ENCODE measurements at places on chromosomes 3 and 15.

- DNase-seq: no peak
Measured at GRCh38 chr3:98971169-98971681, 69.7 kb upstream of the DCBLD2 start.

DNA sequence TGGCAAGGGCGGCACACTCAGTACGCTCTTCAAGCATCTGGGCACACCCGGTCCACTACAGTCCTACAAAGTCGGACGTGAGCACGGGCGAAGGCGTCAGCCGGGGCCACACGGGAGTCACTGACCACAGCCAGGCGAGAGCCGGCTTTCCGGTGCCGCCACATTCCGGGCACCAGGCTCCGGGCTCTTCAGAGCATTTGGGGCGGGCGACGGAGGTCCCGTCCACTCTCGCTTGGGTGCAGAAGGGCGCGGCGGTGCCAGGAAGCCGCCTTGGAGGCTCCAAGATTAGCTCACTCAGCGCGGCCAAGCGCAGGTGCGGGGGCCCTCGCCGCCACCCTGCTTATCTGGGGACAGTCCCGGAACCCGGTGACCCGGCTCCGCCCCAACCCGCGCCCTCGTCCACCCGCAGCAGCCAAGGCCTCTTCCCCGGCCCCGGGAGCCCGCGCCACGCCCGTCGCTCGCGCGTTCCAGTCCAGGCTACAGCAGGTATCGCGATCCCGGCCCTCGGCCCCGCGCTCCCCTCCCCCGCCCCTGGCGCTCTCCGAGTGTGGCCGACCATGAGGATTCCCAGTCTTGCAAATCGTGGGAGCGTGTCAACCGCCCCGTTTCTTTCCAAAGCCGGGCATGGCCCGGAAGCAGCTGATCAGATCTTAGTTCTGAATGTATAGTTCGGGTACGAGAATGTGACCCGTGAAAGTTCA, at the start of gene ADPRH:
Gene ADPRH (plus strand): TSS at position 127 of the 701 bp plus-strand sequence. CDS start 2,678 bp downstream, outside the sequence.
- peak; percentile 81 for DNase-seq

- no peak for DNase-seq
Measured at GRCh38 chr3:184558726-184559125, 2.9 kb upstream of the EPHB3 start.

- no peak for DNase-seq
Measured at GRCh38 chr3:171101982-171102641, 75.6 kb upstream of the SLC2A2 start.

DNA sequence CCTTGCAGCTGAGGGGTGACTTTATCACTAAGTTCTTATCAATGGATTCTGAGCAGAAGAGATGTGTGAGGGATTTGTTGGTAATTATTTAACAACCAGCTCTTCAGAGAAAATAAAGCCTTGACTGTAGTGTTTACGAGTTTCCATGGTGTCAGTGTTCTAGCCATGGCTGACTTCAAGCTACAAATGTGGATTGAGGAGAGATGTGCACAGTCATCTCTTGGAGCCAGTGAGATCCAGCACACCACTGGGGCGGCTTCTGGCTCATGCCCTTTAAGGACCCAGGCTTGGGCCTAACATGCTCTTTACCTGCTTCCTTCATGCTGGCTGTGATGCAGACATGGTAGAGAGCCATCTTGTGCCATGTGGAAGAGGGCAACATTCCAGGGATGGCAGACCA, 145.6 kb upstream of the MRPS22 start:
- DNase-seq: no peak

GRCh38 chr3:11509173-11510000, 134.3 kb downstream of the VGLL4 start:
- DNase-seq: no peak

- no peak for DNase-seq
Measured at GRCh38 chr3:44342176-44342790, 3.7 kb downstream of the TCAIM start.

DNA sequence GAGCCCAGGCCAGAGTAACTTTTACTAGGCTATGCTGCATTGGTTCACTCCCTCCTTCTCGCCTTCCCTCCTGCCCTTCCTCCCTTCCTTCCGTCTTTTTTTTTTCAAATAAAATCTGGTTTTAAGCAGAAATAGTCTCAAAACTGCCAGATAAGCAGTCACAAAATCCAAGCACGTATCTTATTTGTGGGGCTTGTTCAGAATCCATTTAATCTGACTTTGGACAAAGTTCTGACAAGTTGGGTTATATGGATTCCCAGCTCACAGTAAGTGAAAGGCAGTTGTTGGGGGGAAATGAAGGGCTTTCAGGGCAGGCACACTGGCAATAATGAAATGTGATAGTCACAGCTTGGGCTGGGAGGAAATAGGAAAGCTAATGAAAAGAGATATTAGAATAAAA, 32.0 kb upstream of the PLXND1 start:
- DNase-seq: no peak

DNA sequence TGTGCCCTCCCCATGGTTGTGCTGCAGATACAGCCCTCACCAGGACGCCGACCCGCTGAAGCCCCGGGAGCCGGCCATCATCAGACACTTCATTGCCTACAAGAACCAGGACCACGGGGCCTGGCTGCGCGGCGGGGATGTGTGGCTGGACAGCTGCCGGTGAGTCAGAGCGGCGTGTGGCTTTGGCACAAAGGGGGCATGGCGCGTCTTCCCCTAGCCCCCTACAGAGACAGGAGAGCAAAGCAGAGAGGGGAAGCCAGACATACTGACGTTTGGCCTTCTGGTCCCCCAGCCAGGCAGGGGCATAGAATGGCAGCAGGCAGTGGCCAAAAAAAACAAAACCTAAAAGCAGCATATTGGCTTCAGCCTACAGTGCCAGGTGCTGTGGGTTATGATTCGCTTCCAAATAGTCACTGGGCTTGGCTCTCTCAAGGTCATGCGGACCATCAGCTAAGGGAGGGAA, 64.0 kb downstream of the MESD start:
- DNase-seq: no peak

- DNase-seq: no peak
Measured at GRCh38 chr3:122665226-122665786, 15.3 kb upstream of the PARP14 start.

DNA sequence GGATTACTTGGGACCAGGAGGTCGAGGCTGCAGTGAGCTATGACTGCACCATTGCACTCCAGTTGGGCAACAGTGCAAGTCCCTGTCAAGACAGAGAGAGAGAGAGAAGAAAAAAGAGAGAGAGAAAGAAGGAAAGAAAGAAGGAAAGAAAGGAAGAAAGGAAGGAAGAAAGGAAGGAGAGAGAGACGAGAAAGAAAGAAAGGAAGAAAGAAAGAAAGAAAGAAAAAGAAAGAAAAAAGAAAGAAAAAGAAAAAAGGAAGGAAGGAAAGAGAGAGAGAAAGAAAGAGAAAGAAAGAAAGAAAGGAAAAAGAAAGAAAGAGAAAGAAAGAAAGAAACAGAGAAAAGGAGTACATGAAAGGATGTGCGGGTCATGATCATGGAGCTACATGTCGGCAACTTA, 80.2 kb downstream of the ATP13A4 start:
- DNase-seq: no peak

- no peak for DNase-seq
Measured at GRCh38 chr15:67063689-67064606, 1.5 kb upstream of the SMAD3 start.

DNA sequence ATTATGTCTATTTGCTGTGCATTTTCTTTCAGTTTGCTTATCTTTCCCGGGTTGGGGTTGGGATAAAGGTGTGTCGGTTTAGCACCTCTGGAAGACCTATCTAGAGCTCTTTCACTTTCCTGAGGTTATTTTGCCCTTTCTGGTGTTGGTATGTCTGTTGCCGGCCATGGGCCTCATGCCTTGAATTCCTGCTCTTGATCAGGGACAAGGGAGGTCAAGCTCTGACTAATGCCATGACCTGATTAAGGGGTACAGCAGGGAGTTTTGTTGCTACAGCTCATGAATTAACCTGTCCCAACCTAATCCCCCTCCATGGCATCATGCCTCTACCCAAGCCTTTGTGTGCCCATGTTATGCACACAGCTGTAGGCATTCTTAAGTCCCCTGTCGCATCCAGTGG, 70.5 kb upstream of the GOLGA6B start:
- DNase-seq: no peak

GRCh38 chr3:171895291-171895690, 52.1 kb downstream of the TMEM212 start:
- DNase-seq: no peak

DNA sequence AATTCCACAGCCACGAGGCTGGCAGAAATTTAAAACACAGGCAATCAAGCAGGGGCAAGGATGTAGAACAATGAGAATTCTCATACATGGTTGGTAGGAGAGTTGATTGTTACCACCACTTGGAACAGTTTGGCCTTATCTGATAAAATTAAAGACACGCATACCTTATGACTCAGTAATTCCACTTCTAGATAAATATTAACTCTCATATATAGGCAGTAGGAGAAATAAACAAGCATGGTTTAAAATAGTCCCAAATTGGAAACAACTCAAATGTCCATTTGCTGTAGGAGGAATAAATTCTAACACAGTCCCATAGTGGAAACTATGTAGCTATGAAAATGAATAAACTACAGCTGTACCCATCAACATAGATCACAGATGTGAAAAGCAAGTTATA, 42.3 kb upstream of the USP3 start:
- no peak for DNase-seq

GRCh38 chr3:32897981-32898623, 53.3 kb upstream of the CCR4 start:
- no peak for DNase-seq

DNA sequence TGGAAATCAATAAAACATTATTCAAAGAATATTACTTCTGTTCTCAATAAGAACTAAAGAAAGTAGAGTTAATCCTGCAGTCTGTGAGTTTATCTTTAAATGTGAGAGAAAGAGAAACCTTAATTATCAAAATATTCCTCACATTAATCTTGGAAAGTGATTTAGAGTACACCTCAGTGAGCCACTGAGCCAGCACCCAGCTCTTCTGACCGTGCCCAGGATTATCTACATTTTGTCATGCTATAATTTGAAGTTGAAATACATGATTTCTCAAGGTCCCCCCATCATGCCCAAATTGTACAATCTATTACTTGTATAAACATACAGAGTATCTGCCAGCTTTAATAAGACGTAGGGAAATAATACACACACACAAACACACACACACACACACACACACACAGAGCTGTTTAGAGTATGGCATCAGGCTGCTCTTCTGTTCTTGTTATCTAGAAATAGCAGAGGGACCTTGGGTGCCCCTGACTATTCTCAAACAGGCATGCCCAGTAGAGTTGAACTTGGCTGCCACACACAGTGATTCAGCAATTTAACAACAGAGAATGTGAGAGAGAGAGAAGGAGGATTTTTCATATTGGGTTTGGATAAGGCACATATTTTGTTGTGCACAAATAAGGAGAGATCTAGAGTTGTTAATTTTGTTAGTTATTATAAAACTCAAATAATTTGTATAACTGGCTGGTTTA, 74.4 kb downstream of the P2RY1 start:
- DNase-seq: no peak
